Left lung (tissue), 14 donors: ENCODE measurements at places on chromosomes 4 and X. TPM values are rescaled to one million over a fixed set of nuclear protein-coding genes. Genes with fewer than 3 reads are reported as not detected.

The F9 gene
- not detected for polyA plus RNA-seq

The SSX2 gene
- not detected for polyA plus RNA-seq

The ZNF711 gene
- polyA plus RNA-seq, result 84.7 TPM

The STPG2 gene
- 0.34 TPM for polyA plus RNA-seq

The ALAS2 gene
- polyA plus RNA-seq, result 30.3 TPM
